CD8-positive, alpha-beta memory T cell (primary cell): ENCODE measurements at places on chromosomes 3 and 15. TPM values are rescaled to one million over a fixed set of nuclear protein-coding genes. Genes with fewer than 3 reads are reported as not detected.

The UCN2 gene
- total RNA-seq, result not detected

The SLC51A gene
- total RNA-seq, result not detected

The NEDD4 gene
- total RNA-seq, result 8.2 TPM

- no peaks in the 10 kb centered on the region for H3K36me3 ChIP-seq
- DNase-seq, result no peak
- no peaks in the 10 kb centered on the region for H3K4me1 ChIP-seq
- no peak overlapping the region for H3K4me3 ChIP-seq
- no peak overlapping the region for H3K27ac ChIP-seq
- no peaks in the 10 kb centered on the region for H3K27me3 ChIP-seq
These were observed 8.9 kb downstream of the ECE2 start for GRCh38 chr3:184284696-184285095.

DNA sequence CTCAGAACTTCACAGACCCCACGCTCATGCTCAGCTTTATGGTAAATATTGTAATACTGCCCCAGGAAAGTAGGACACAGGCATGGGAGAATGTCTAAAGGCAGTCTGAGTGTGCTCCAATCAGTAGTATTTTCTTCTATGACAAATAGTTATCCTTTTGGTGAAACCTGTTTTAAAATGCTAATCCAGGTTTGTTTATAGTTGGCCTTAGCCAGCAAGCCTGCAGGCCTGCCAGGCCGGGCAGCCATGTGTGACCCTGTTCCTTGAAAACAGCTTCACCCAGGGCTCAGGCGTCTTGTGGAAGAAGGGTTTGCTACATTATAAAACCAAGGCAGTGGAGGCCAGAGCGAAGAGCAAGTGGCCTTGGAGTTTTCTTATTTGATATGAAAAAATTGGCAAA lies 104.7 kb downstream of the SEMA6D start:
- H3K27ac ChIP-seq, result no peak overlapping the region
- no peak overlapping the region for H3K4me3 ChIP-seq
- DNase-seq, result no peak
- no peaks in the 10 kb centered on the region for H3K36me3 ChIP-seq
- no peaks in the 10 kb centered on the region for H3K4me1 ChIP-seq

DNA sequence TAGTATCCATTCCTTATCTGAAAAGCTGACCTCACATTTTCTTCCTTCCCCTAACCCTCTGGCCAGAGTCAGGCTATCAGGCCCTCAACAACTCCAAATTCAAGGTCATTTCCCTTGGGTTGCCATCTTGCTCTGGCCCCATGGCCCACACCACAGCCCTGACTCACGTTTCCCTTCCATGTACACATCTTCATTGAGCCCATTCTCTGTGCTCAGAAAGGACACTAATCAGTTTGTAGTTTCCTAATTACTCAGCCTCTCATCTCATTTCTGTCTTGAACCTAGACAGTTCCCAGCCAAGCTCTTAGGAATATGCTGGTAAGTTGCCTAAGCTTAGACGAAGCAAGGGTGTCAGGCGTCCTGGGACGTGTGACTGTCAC lies 14.9 kb downstream of the TGM5 start:
- H3K27ac ChIP-seq, result no peak overlapping the region
- DNase-seq, result no peak
- H3K4me3 ChIP-seq, result no peak overlapping the region
- peaks cover 7% of the 10 kb centered on the region for H3K4me1 ChIP-seq
- H3K27me3 ChIP-seq, result no peaks in the 10 kb centered on the region
